CD4-positive, alpha-beta T cell treated with Interleukin-6 for 4 hours (primary cell): ENCODE measurements at places on chromosomes 7 and 10.

DNA sequence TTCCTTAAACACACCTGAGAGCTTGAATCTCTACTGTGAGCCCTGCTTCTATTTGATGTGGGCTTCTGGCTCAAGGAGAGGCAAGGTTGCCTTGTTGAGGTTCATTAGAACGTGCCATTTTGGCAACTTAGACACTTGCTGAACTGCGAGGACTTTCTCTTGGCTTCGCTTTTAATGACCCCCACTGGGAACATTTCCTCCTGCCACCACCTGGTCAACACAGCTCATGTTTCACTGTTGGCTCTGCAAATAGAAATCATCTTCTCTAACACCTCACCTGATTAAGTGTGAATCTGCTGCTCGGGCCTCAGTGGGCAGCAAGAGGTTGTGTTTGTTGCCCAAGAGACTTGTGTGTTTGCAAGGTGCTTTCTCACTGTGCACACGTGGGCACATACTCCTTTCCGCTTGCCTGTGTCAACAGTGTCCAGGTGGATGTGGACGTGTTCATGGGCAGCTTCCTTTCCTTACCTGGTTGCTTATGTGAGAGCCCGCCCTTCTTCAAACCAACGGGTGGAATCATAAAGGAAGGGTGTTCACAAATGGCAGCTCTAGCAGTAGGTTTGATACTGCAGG, 147.0 kb downstream of the NRP1 start:
- no peak for DNase-seq

- DNase-seq, result no peak
Observed at GRCh38 chr7:103336761-103337160, 7.8 kb downstream of the DNAJC2 start.

GRCh38 chr7:29289156-29290021, 94.8 kb downstream of the CHN2 start:
- DNase-seq, result no peak

DNA sequence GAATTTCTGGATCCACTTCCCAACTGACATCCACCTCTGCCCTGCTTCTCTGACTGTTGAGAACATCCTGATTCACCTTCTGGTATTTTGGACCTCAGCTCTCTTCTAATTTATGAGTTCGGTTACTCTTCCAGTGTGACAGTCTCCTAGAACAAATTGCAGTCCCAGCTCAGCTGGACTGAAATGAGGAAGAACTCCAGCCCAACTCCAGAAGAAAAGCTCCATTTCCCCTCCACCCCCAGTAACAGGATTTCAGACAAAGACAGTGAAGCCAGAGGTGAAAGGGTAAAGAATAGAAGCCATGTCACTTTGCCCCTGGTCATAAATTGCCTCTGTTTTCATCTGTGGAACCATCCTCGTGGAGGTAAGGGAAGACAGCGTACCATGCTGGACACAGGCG, 26.2 kb upstream of the INHBA start:
- no peak for DNase-seq

- DNase-seq, result no peak
Observed at GRCh38 chr7:148543-148931, 43.8 kb upstream of the FAM20C start.

DNA sequence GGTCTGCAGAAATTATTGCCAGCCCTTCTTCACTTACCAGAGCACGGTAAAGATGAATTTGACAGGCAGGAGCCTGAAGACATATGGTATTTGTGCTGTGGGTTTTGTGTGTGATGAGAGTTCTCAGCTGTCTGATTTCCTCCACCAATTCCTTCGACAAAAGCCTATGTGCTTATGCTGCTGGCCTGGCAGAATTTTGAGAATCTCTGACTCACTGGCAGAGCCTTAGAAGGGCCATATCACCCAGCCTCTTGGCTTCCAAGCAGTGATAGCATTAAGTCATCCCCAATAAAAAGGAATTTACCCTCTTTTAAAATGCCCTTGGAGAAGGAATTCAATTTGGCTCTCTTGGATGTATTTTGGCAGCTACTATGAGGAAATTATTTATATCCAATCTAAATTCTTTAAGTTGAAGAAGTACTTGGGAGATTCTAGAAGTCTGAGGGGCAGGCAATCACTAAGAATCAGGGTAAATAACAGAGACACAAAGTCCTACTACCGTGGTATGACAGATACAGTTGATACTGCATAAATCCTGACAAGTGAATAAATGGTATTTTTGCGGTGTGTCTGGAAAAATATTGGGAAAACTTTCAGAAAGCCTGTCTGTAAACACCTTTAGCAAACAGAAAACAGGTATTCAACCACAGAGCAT, 68.6 kb upstream of the EFCAB10 start:
- no peak for DNase-seq

GRCh38 chr7:50681432-50682045, 101.2 kb downstream of the GRB10 start:
- no peak for DNase-seq

GRCh38 chr10:36421992-36422391, 703.4 kb upstream of the ANKRD30A start:
- no peak for DNase-seq
